ENCODE measurements at places on chromosomes 2 and 18.

- DNase-seq = peak; percentile 6
These were observed 638 bp downstream of the RPS7 start for GRCh38 chr2:3575534-3576262.

DNA sequence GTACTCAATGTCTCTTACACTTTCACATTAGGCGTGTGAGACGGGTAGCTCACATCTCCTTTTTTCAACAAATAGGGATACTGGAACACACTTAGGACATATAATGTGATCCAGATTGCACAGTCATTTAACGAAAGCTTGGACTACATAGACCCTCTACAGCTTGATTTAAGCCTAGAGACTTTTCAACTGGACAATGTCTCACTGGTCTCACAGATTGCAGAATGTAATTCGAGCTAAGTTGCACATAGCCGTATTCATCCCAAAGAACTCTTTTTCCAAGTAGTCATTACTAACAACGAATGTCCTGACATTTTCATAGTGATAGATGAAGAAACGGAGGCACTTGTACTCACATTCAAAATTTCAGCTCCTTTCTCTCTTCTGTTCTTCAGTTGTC is 612.1 kb downstream of the ZEB2 start:
- peak; percentile 27 for DNase-seq

GRCh38 chr2:218694405-218695145 is 16.1 kb upstream of the TTLL4 start:
- DNase-seq = no peak

DNA sequence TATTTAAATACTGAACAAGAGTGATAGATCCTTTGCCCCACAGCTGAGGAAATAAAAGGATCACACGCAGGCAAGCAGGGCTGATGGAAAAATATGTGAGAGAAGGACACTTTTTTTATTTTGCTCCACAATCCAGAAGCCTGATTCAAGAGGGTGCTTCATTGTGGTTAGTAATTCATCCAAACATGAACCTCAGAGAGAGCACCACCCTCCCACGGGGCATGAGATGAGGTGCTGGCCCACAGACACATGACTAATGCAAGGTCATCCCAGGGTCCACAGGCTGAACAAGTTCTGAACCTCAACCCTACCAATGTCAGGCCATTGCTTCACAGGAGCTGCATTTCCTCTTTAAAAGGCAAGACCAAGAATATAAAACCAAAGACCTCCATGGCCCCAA is 239.6 kb downstream of the MREG start:
- DNase-seq = peak; percentile 82

DNA sequence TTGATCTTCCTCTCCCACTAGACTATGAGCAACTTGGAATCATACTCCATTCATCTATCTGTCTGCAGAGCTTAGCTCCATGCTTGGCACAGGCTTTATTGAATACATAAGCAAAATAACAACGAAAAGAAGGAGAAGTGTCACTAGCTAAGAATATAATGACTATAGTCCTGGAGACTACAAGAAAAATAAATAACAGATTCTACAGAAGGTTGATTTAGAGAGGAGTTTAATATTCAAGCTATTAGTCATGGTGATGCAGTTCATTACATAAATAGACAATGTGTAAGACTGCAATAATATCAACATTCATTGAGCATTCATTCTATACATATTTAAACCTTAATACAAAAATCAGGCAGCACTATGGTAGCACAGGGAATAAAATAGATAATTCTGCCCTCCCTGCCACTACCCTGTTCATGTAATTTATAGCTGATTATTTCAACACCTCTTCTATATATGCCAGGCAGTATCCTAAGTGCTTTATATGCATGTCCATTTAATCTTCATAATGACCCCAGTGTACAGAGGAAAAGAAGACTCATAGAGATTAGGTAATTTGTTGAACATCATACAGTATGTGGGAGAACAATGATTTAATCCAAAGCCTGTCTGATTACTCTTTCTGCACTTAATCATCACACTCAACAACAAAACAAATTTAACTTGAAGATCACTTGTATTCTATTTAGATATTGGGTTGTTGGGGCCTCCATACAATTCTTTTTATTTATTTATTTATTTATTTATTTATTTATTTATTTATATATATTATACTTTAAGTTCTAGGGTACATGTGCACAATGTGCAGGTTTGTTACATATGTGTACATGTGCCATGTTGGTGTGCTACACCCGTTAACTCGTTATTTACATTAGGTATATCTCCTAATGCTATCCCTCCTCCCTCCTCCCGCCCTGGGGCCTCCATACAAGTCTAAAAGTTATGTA is 165.3 kb downstream of the RNF152 start:
- no peak for DNase-seq

GRCh38 chr2:96906729-96907114 is 36.8 kb upstream of the SEMA4C start:
- DNase-seq = peak; percentile 69

- DNase-seq = no peak
These were observed 309.3 kb downstream of the CTNNA2 start for GRCh38 chr2:79822136-79822535.

- DNase-seq = no peak
These were observed 564.0 kb downstream of the TNS1 start for GRCh38 chr2:217438821-217439220.

DNA sequence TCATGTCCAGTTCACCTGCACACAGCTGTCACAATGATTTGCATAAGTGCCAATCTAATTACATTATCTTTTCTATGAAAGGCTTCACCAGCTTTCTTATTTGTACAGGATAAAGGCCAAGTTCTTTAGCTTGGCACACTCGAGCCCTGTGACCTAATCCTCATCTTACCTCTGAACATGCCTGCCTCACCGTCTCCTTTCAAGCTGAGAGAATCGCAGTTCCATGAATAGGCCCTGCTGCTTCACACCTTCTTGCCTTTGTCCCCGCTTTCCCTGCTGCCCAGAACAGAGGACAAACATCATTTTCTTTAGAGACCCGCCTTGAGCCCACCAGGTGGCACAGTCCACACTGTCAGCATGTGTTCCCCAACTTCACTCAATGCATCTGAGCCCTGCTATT is 1094.7 kb downstream of the BCL11A start:
- DNase-seq = no peak

GRCh38 chr2:185608799-185609198 is 129.8 kb upstream of the FSIP2 start:
- DNase-seq = peak; percentile 44

- no peak for DNase-seq
These were observed 3.7 kb upstream of the MRPS9 start for GRCh38 chr2:105034170-105034569.

DNA sequence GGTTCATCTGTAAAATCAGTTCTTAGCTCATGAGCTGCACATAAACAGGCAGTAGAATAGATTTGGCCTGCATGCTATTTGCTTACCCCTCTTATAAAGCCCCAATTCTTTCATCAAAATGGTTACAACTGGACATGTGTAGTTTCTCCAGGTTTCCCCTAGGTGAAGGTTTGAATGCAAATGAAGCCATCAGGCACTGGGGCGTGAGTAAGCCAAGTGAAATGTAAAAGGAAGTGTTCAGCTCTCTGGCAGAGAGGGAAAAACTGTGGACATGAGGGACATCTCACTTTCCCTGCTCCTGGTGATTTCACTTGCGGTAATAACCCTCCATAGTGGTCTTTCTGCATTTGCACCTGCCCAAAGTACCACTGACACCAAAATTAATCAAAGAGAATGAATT is 1402.3 kb upstream of the LRRTM1 start:
- DNase-seq = no peak

- DNase-seq = no peak
These were observed 26.0 kb downstream of the ABCB11 start for GRCh38 chr2:169005080-169005598.

- DNase-seq = no peak
These were observed 4.6 kb downstream of the LOXHD1 start for GRCh38 chr18:46652372-46652771.

GRCh38 chr18:9366126-9366714 is 31.6 kb downstream of the TWSG1 start:
- peak; percentile 66 for DNase-seq

GRCh38 chr2:173629076-173629475 is 274.4 kb downstream of the CDCA7 start:
- no peak for DNase-seq

DNA sequence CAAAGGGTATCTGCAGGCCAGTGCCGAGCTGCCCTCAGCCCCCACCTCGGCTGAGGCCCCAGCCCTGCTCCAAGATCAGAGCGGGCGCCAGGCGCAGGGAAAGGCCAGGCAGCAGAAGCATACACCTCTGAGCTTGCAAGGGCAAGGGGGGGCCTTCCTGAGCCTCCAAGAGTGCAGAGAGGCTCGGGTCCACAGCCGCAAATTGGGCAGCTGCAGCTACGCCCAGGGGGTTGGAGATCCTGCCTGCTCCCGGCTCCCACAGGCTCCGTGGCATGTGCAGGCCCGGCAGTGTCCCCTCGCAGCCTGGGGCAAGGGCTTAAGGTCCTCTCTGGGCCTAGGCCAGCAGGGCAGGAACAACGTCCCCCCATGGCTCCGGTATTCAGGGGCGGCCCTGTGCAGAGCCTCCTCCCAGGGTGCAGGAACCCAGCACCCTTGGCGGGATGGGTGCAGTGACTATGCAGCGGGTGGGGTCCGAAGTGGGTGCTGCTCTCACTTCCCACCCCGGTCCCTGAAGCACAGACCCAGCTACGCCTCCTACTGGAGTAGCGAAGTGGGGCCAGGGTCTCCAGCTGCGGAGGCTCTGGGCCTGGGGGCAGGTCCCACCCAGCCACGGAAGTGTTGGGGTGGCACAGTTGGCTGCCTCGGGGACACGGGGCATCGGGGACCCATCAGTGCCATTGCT is 120.2 kb upstream of the TMEFF2 start:
- no peak for DNase-seq

- DNase-seq = no peak
These were observed 45.7 kb upstream of the NEMP2 start for GRCh38 chr2:190579915-190580846.

DNA sequence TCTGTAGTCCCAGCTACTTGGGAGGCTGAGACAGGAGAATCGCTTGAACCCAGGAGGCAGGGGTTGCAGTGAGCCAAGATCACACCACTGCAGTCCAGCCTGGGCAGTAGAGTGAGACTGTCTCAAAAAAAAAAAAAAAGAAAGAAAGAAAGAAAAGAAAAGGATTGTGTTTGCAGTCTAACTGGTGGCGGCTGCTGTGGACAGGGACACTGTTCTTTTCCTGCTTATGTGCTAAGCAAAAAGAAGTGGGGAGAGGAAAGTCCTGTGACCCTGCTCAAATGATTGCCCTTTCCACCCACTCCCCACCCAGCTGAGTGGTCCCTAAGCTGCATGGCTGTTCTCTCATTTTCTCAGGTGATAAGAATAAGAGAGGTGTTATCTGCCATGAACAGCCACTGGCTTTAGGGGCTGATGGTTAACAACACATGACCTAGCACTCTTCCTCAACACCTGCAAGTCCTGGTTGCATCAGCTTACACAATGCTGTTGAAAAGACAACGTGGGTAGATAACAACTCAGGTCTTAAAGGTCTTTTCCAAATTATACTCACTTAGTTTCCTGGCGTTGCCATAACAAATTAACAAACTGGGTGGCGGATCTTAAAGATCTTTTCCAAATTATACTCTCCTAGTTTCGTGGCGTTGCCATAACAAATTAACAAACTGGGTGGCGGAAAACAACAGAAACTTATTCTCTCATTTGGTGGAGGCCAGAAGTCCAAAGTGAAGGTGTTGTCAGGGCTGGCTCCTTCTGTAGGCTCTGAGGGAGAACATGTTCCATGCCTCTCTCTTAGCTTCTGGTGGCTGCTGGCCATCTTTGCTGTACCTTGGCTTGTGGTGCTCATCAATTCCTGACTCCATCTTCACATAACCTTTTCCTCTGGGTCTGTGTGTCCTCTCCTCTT is 90.3 kb upstream of the RTN4 start:
- DNase-seq = no peak

DNA sequence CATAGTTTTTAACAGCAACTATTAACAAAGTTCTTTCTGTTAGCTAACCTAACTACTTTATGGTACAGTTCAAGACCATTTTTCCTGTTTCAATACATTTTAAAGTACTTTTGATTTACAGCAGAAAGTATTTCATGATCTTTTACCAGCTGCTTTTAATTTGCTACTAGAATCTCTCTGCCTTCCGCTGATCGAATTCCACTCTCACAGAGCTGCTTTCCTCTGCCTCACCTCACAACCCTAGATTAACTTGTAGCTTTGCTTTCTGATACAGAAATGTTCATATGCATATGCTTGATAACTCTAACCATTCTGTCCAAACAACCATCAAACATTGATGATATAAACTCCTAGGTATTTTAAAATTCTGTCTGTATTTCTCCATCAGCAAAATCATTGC is 463.2 kb upstream of the ZEB2 start:
- no peak for DNase-seq
